Hepatocyte (in vitro differentiated cells): ENCODE measurements at places on chromosomes 1 and 21. TPM values are rescaled to one million over a fixed set of nuclear protein-coding genes. Genes with fewer than 3 reads are reported as not detected.
A peak's percentile ranks its signal among the peaks of the same experiment; 100 is the strongest.

Gene PRKAA2
- 7.7 and 7.8 TPM in 2 replicates for total RNA-seq

- H3K36me3 ChIP-seq: no peaks in the 10 kb centered on the region
- no peak overlapping the region for H3K27ac ChIP-seq
- H3K4me3 ChIP-seq: no peak overlapping the region
Observed at GRCh38 chr1:201465698-201466290, 3.2 kb downstream of the PHLDA3 start.

GRCh38 chr1:185567440-185567839, 166.8 kb upstream of the HMCN1 start:
- H3K36me3 ChIP-seq: no peaks in the 10 kb centered on the region
- peak overlapping the region; percentile 10 for H3K27ac ChIP-seq

DNA sequence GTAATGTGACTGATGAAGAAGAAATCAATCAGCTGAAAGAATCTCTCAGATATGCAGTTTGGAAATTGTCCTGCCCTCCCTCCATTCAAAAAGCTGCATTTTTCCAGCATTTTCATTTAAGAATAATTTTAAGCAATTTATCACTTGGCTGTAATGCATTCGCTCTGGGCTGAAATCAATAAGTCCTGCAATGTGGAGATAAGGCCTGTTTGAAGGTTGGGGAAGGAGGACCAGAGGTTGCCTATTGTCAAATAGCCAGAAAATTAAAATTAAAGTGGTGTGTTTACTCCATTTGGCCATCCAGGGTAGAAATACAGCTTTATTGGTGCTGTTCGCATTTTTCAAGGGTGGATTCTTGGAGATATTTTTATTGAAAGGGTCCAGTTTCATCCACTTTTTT, 187.6 kb upstream of the NFIA start:
- DNase-seq: no peak
- no peaks in the 10 kb centered on the region for H3K4me1 ChIP-seq
- H3K27me3 ChIP-seq: peaks cover 9% of the 10 kb centered on the region
- H3K27ac ChIP-seq: no peak overlapping the region
- H3K4me3 ChIP-seq: no peak overlapping the region
- no peaks in the 10 kb centered on the region for H3K36me3 ChIP-seq

DNA sequence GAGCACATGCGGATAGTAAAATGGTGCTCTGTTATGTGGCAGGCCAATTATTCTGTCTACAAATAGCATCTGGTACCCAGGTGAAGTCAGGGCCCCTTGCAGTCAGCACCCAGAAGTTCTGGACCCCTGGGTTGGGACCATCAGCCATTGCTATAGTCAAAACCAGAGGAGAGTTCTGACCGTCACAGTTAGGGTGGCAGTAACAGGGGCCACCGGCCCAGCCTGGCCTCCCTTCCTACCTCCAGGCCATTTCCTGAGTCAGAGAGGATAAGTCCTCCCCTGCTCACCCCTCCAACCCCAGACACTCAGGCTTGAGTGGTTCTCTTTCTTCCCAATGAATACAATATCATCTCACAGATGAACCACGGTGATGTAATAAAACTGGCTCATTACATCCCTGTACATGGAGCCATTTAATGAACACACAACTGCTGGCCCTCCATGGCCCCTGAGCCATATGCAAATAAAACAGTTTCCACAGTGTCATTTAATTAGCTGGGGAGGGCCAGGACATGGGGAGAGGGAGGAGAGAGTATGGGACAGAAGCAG, 673.6 kb downstream of the MATN1 start:
- no peak for DNase-seq
- H3K36me3 ChIP-seq: no peaks in the 10 kb centered on the region
- no peaks in the 10 kb centered on the region for H3K4me1 ChIP-seq
- no peak overlapping the region for H3K27ac ChIP-seq

DNA sequence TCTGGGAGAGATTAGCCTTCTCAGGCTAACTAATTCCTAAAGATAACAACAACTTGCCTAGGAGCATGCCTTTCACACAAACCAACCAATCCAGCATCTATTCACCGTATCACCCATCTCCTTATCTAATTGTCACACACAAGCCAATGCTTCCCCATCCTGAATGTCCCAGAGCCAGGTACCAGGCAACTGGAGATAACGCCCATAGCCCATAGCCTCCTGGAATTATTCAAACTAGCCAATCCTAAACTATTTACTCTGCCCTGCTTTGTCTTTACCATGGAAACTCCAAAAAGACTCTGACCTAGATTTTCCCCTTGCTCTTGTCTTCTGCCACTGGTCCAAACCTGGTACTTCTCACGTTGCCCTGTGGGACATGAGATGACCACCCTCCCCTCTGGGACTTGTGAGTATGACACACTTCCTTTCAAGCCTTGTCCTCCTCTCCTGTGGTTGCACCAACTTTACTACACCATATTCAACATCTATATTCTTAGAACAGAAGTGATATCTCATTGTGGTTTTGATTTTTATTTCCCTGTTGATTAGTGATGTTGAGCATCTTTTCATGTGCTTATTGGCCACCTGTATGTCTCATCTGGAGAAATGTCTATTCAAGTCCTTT, 8.8 kb upstream of the ATG4C start:
- H3K4me3 ChIP-seq: no peak overlapping the region
- H3K27ac ChIP-seq: no peak overlapping the region
- no peaks in the 10 kb centered on the region for H3K27me3 ChIP-seq
- no peaks in the 10 kb centered on the region for H3K4me1 ChIP-seq
